NCI-H226 (cell line): ENCODE measurements at places on chromosomes 7 and 10.
A peak's percentile ranks its signal among the peaks of the same experiment; 100 is the strongest.

- no peak for DNase-seq
These were observed 580 bp downstream of the ZNF775 start for GRCh38 chr7:150379441-150380379.

GRCh38 chr10:95077556-95077955 lies 8.3 kb upstream of the CYP2C8 start:
- no peak for DNase-seq

- peak; percentile 25 for DNase-seq
These were observed 22.2 kb downstream of the MMS19 start for GRCh38 chr10:97475936-97476594.

- no peak for DNase-seq
These were observed 400.2 kb upstream of the NPVF start for GRCh38 chr7:25628446-25628845.

GRCh38 chr7:38330861-38331621 lies 57.6 kb upstream of the TARP start:
- DNase-seq = no peak

GRCh38 chr7:85078181-85078580 lies 108.7 kb downstream of the SEMA3D start:
- DNase-seq = no peak

DNA sequence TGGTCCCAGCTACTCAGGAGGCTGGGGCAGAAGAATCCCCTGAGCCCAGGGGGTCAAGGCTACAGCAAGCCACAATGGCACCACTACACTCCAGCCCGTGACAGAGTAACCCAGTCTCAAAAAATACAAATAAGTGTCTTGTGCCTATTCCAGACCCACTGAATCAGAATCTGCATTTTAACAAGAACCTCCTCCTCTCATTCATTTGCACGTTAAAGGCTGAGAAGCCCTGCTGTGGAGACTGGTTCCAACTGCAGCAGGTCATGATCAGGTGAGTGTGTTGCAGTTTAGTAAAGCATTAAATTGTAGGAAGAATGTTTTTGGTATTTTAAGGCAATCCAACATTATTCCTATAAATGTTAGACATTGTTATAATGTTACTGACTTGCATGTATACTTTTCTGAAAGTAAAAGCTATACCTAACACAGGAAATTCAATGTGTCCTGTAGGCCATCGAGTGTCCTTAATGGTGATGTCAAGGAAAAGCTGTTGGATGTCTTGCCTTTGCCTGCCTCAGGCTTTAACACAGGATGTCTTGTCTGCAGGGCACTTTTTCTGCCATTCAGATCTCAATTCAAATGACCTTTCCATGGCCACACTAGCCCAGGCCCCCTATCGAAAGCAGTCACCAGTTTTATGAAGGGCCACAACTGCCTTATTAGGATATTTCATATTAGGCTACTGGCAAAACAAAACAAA lies 30.4 kb downstream of the MKRN1 start:
- no peak for DNase-seq

DNA sequence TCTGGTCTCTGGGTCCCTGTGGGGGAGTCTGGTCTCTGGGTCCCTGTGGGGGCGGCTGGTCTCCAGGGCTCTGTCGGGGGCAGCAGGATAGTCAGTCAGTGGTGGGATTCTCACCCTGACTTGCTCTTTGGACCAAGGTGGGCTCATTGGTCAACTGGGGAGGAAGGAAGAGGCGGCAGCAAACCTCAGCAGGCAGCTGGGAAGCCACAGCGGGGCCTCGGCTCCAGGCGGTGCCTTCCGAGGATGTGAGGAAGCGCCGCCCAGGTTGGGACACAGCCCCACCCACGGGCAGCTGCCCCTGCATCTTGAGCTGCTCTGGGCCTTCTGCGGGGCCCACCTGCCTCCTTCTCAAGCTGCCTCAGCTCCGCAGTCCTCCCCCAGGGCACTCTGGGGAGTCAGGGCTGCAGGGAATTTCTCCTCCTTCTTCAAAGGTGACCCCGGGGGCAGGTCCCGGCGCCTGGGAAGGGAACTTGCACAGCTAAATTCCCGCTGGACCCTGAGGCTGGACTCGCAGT lies 20.4 kb upstream of the KNDC1 start:
- no peak for DNase-seq

DNA sequence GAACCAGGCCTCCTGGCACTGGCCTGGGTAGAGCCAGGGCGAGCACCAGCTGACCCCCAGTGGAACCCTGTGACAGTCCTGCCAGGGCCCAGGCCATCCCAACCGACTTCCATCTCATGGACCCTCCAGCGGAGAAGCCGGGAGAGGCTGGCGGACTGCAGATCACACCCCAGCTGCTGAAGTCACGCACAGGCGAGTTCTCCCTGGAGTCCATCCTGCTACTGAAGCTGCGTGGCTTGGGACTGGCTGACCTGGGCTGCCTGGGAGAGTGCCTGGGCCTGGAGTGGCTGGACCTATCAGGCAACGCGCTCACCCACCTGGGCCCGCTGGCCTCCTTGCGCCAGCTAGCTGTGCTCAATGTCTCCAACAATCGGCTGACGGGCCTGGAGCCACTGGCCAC lies 4.7 kb downstream of the RARRES2 start:
- DNase-seq = no peak

GRCh38 chr10:73251683-73252444 lies 580 bp downstream of the MRPS16 start:
- DNase-seq = no peak

DNA sequence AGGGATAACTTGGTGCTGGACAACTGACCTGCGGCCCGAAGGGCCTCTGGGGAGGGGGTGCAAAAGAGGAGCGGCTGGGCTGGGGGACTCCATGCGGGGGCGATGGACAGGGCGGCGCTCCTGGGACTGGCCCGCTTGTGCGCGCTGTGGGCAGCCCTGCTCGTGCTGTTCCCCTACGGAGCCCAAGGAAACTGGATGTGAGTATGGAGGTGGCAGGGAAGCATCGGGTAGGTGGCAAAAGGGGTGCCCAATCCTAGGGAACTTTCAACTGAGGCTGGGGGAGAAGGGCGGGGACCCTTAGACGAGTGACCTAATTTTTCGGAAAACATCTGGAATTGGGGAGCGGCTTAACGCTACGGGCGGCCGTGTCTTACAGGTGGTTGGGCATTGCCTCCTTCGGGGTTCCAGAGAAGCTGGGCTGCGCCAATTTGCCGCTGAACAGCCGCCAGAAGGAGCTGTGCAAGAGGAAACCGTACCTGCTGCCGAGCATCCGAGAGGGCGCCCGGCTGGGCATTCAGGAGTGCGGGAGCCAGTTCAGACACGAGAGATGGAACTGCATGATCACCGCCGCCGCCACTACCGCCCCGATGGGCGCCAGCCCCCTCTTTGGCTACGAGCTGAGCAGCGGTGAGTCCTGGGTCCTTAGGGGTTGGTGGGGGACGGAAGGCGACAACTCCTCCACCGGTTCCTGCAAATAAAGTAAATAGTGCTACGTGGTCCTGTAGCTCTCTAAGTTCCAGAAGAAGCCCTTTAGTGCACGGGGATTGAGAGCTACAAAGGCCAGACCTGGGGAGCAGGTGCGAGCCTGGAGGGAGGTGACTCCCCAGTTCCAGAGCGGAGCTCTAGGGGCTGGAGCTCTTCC lies 622 bp downstream of the WNT16 start:
- no peak for DNase-seq

DNA sequence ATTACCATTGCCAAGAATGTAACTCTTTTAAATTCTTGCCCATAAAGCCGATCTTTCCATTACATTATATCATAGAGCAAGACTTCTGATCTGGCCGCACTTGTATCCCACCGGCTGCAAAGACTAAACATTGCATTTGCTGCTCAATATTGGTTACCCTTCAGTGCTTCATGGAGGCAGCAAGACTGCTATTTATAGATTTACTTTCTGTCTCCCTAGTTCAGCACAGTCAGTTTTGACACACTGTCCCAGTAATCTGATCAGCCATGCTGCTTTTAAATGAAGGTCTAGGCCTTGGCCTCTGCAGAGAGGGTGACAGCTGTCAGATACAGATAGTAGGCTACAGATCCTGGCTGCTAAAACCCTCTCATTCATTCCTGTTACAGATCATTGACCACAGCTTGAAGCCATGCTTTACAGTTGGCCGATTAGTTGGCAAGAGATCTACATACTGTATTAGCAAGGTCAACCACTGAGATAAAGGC lies 562.6 kb upstream of the GALNT17 start:
- DNase-seq = no peak

GRCh38 chr7:38410056-38410455 lies 136.6 kb upstream of the TARP start:
- no peak for DNase-seq

DNA sequence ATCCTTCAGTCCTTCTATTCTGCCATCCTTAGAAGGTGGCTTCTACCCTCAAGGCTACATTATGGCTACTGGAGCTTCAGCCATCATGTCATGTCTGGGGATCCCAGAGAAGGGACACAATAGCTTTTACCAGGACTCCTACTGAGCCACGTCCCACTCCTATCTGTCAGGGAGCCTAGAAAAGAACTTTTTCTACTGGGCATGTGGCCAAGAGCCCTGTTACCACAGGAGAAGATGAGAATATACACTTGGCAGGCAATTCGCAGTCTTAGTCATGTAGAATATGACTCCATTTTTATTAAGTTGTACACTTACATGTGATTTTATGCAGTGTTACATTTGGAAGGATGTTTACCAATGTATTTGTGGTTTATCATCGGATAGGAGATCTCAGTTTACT lies 64.6 kb upstream of the KCNMA1 start:
- DNase-seq = peak; percentile 81

- peak; percentile 63 for DNase-seq
These were observed 83.9 kb downstream of the CXCL12 start for GRCh38 chr10:44300666-44301649.

DNA sequence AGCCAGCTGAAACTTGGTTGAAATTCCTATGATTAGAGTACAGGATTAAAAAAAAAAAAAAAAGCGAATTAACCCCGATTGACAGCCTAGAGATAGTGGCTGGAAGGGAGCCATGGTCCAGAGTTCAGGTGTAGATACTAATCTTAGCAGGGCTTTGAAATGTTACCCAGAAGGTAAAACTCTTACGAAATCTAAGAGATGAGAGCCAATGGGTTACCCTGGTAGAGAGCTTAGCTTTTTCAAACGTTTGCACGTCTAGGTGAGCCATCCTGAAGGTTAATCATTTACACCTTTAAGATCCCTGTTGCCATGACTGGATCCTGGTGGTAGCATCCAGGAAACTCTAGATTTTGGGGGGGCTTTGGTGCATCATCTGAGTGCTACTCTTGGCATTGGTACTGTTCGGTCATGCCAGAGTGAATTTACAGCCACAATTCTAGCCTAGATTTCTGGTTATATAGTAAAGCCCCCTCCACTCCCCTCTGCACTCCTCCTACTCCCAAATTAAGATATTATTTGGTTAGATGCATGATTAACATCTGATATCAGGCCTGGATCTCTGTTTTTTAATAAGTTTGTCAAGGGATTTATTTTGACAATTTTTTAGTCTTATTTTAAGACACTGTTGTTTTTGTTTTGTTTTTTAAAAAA lies 1.2 kb downstream of the AGFG2 start:
- no peak for DNase-seq

DNA sequence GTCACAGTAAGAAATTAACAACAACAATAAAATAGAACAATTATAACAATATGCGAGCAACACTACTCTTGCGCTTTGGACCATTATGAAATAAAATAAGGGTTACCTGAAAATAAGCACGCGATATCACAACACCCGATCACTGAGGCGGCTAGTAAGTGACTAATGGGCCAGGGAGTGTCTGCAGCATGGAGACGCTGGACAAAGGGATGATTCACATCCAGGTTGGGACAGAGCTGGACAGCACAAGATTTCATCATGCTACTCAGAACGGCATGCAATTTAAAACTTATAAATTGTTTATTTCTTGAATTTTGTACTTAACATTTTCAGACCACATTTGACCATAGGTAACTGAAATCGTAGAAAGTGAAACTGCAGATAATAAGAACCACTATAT lies 15.6 kb downstream of the HIBADH start:
- peak; percentile 79 for DNase-seq

DNA sequence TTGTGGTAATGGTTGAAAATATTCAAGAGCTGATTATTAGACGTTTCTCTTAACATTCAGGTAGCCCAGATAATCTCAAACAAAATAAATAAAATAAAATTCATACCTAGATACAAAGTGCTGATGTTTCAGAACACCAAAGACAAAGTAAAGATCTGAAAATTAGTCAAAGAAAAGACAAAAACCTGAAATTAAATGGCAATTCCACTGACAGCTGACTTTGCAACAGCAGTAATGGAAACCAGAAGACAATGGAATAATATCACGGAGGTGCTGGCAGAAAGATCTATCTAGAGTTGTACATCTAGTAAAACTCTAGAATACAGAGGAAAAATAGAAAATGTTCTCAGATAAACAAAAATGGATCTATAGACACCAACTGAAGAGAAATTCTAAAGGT lies 58.0 kb upstream of the IKZF1 start:
- DNase-seq = no peak

GRCh38 chr7:27111042-27111750 lies 8.7 kb upstream of the HOXA2 start:
- DNase-seq = peak; percentile 97

DNA sequence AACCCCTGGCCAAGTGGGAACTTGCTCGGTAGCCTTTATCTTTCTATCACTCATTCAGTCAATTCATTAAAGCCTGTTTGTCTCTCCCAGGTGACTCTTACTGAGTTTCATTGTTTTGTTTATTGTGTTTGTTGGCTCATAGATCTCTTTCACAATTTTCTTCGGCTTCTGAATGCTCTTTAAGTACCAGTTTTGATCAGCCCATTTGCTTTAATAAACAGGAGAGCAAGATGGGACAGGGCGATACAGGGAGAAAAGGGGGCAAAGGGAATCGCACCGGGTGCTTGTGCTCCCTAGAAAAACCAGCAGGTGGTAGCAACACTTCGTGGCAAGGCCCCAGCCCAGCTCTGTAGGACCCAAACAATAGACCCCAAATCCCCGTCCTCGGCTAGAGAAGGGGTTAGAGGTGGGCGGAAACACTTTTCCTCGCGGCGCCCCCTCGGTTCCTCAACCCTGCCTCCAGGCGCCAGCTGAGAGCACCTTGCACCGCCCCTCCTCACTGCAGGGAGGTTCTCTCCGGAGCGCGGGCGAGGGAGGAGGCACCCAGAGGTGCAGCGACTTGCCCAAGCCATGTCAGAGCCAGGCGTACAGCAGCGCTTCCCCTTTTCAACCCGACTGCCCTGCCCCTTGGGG lies 1.0 kb upstream of the EPHB6 start:
- DNase-seq = peak; percentile 62

- no peak for DNase-seq
These were observed 52.0 kb downstream of the TCERG1L start for GRCh38 chr10:131259535-131259934.

DNA sequence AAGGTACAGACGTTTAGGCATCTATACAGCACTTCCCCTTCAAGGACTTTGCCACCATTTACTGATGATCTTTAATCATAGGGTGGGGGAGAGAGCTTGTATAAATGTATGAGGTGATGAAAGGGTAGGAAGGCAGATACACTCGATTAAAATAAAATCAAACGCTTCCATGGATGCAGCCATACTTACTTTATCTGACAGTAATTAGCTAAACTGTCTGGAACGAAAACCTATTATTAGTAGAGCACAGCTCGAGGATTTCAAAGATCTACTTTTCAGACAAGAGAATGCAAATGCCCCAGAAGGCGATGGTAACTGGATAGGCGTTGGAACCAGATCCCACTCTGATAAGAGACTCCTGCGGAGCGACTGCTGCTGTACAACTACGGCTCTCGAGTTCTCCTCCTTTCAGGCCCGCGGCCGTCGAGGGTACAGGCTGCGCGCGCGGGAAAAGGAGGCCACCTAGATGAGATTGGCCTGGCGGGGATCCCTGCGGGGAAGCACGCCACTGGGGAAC lies 3.1 kb upstream of the NKX2-3 start:
- no peak for DNase-seq
